ENCODE measurements at places on chromosomes 2 and 18.

GRCh38 chr2:22035361-22035830 lies 911.6 kb downstream of the TDRD15 start:
- no peak for DNase-seq

- DNase-seq: no peak
These were observed 52.7 kb downstream of the SMAD4 start for GRCh38 chr18:51082571-51083267.

- no peak for DNase-seq
These were observed 63.4 kb downstream of the AFTPH start for GRCh38 chr2:64587561-64587960.

DNA sequence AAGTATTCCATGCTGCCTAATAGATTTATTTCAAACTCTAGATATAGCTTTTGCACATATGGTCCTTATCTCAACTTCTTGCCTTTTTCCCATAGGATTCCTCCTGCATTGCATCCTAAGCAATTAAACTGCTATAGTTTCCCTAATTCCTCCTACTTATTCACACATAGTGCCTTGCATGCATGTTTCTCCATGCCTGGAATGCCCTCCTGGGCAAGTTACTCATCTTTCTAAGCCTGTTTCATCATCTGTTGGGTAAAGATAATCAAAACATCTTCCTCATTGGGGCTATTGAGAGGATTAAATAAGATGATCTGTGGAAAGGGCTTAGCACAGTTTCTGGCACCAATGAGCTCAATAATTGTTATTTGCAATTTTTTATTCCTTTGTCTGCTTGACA lies 726.5 kb downstream of the SLC4A3 start:
- DNase-seq: no peak

Data from T1000 (cell line).